Cardiac muscle cell (in vitro differentiated cells and primary cell): ENCODE measurements at places on chromosomes 4 and X. TPM values are rescaled to one million over a fixed set of nuclear protein-coding genes. Genes with fewer than 3 reads are reported as not detected.

DNA sequence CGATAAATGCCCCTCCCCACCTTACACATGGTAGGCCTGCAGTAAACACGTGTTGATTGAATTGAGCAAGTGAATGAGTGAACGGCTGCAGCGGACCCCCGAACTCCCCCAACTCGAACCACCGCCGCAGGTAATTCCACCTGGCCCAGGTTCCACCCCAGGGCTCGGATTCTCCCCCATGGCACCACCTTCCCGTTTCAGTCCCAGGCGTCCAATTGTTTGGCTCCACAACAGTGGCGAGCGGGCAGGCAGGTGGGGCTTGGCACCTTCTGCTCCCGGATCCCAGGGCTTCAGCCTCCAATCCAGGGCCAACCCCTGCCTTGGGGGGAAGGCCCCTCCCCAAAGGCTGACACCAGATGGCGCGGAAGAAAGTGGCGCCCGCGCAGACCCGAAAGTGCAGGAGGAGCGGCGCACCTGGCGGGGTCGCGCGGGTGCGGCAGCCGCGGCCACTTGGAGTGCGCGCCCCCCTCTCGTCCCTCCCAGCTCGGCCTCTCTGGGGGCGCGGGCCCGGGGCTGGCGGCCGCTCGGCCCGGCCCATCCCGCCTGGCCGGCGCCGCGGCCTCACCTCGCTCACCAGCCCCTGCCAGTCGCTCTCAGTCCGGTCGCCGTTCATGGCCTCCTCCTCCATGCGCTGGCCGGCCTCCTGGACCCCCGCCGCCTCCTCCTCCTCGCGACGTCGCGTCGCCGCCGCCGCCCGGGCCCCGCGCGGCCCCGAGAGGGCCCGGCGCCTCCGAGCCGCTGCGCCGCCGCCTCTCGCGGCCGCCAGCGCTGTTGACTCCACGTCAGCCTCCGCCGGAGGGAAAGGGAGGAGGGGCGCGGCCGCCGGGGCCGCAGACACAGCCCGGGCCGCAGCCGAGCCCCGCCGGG lies at the start of gene CCDC149:
Gene CCDC149, minus strand, starts transcription at position 791 of the 867 bp plus-strand sequence. Its CDS starts 178 bp downstream, at position 613.
- peak; percentile 76 for DNase-seq

GRCh38 chr4:185383451-185383850 lies 12.3 kb downstream of the LRP2BP start:
- no peak for DNase-seq

DNA sequence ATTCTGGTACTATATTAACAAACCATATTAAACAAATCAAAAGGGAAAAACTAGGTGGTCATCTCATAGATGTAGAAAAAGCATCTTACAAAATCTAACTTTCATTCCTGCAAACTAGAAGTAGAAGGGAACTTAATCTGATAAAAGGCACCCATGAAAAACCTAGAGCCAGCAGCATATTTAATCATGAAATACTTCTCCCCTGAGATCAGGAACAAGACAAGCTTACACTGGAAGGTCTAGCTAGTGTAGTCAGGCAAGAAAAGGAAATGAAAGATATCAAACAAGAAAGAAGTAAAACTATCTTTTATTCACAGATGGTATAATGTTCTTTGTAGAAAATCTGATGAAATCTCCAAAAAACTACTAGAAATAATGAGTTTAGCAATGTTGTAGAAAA lies 41.2 kb downstream of the ATP10D start:
- peak; percentile 29 for DNase-seq

DNA sequence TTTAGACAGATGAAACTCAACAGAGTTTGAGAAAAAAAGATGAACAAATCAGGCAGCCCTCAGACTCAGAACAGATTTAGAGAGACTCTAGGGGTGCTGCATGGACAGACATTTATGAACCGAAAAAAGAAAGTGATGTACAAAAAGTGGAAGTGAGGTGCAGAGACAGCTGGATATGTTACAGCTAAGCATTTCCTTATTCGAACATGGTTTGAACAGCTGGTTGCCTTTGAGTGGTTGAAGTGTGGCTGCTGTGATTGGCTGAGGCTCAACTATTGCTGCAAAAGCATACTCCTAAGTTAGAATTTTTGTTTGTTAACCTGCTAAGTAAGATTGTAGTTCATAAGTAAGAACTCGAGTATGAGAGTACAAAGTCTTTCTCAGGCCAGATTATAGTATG lies 331.5 kb upstream of the PABPC4L start:
- no peak for DNase-seq

DNA sequence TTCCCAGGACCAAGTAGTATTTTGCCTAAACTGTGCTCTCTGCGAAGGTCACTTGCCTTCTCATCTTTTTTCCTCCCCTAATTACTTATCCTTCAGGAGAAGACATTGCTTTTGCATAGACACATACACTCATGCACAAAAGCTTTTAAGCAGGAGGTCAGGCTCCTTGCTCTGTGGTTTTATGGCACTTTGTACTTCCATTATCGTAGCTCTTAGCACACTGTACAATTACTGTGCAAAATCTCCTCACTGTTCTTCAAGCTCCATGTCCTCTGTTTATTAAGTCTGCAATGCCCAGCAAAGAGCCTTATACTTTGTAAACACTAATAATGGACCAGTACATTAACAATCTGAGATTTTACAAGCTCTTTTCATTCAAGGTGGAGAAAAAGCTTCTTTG lies 188.4 kb upstream of the GNPDA2 start:
- no peak for DNase-seq

GRCh38 chr4:61359301-61359700 lies 159.2 kb downstream of the ADGRL3 start:
- no peak for DNase-seq

- DNase-seq, result peak; percentile 18
Measured at GRCh38 chr4:81724925-81725329, 253.2 kb upstream of the RASGEF1B start.

DNA sequence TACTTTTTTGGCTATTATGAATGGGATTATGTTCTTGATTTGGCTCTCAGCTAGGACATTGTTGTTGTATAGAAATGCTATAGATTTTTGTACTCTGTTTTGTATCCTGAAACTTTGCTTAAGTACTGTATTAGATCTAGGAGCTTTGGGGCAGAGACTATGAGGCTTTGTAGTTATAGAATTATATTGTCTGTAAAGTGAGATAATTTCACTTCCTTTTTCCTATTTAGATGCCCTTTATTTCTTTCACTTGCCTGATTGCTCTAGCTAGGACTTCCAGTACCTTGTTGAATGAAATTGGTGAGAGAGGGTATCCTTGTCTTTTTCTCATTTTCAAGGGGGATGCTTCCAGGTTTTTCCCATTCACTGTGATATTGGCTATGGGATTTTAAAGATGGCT lies 28.1 kb downstream of the ADAM29 start:
- DNase-seq, result no peak

DNA sequence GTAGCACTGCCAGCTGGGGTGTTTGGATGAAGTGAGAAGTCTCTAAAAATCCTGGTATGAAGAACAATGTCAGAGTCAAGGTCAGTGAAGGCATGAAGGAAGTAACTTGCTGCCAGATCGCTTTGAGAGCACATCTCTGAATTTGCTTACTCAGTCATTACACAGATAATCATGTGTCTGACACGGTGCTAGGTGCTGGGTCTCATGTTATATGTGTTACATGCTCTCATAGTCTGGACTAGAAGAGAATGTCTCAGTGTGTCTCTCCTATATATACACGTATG lies 337.9 kb downstream of the ARHGAP10 start:
- DNase-seq, result peak; percentile 29

FAM133A gene
- 0.46 and 0.71 TPM in 2 replicates for total RNA-seq

IL13RA1 gene
- total RNA-seq, result 17.8 and 19.2 TPM in 2 replicates

CT55 gene
- not detected in 2 replicates for total RNA-seq

ADH1B gene
- total RNA-seq, result not detected in 2 replicates

KIAA1210 gene
- not detected in 2 replicates for total RNA-seq

GYPA gene
- not detected in 2 replicates for total RNA-seq

CFAP99 gene
- total RNA-seq, result not detected in 2 replicates
